ENCODE measurements at places on chromosomes 5 and 9.

DNA sequence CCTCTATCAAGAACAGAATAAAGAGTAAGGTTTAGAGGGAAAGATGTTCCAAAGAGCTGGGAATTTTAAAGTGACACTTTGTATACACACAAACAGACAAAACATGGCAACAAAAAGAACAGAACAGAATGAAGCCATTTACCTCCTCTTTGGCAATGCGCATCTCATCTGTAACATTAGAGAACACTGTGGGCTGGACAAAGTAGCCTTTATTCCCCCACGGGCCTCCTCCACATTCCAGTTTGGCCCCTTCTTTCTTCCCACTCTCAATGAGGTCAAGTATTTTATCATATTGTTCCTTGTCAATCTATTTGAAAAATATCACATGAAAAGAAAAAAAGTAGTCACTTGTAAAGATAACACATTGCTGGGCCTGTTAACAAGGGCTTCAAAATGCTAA, 41.0 kb downstream of the ALDH1A1 start:
- no peak for DNase-seq

- no peak for DNase-seq
Measured at GRCh38 chr5:106698169-106698568, 972.6 kb downstream of the EFNA5 start.

DNA sequence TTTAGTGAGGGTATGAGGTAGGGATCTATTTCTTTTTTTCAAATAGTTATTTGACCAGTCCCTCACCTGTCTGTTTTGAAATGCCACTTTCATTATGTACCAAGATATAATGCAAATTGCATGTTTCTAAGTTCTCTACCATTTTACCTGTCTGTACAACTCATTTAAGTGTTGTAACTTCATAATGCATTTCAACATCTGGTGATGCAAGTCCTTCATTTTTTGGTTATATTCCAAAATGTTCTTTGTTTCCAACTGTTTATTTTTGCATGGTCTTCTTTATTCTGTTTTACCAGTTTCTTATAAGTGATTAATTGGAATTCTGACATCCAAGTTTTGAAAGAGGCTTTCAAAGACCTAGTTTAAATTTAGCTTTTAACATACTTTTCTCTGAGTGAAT, 26.8 kb downstream of the TDRD7 start:
- DNase-seq, result no peak

- no peak for DNase-seq
Measured at GRCh38 chr9:135240871-135241311, 153.4 kb downstream of the OLFM1 start.

DNA sequence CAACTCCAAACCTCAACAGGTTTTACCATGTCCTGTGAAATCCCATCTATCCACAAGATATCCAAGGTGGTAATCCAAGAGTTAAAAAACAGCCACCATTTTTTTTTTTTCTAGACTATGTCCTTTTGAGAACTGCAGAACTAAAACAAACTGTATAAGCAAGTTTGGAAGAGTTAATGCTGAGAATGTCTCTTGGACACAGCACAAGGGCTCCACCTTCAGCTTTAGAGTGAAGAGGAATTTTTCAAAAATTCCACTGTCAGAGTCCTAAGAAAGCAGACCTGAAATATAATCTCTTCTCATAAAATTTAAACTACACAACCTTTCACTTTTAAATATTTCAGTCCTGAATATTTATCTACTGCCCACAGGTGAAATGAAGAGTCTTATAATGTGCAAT, 167.8 kb upstream of the CCNG1 start:
- peak; percentile 33 for DNase-seq

GRCh38 chr5:15850939-15851341, 328.7 kb downstream of the MARCHF11 start:
- DNase-seq, result no peak

- no peak for DNase-seq
Measured at GRCh38 chr9:95383185-95383676, 65.7 kb upstream of the FANCC start.

GRCh38 chr9:12753931-12754330, 20.9 kb upstream of the LURAP1L start:
- no peak for DNase-seq

DNA sequence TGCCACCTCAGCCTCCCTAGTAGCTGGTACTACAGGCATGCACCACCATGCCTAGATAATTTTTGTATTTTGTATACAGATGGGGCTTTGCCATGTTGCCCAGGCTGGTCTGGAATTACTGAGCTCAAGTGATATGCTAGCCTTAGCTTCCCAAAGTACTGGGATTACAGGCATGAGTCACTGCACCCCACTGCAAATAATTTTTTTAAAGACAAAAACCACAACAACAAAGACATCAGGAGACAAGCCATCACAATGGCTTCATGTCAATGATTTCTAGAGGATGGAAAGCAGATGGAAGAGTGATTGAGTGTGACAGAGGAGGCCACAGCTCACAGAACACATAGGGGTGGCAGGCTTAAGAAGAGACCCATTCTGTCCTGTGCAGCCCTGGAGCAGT, 97.9 kb upstream of the PCSK1 start:
- no peak for DNase-seq

GRCh38 chr9:114276908-114277821, 45.7 kb upstream of the ORM1 start:
- DNase-seq, result no peak

- DNase-seq, result peak; percentile 1
Measured at GRCh38 chr5:23730023-23730422, 222.6 kb downstream of the PRDM9 start.

DNA sequence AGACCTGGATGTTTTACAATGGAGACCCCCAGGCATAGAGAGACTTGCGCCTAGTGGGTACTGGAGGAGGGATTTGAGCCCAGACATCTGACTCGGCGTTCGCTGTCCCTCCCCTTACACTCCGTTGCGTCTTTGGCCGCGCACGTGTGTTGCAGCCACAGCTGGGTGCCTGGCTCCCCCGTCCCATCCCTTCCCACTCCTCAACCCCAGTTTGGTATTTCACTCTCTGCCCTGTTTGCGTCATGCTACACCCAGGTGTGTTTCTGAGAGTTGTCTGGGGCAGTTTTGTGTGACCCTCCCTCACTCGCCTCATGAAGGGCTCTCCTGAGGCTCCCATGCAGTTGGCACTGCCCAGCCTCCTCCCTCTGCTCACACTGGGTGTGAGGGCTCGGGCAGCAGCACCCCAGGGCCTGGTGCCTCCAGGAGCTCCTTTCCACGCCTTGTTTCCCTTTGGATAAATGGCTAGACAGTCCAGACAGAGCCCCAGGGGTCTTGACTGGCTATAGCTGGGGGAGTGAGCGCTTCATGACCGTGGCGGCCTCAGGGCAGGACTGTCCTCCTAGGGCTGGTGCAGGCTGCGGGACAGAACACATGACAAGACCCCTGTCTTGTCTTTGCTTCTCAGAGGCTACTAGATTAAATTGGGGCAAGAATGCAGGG, 13.6 kb downstream of the TCF7 start:
- no peak for DNase-seq

GRCh38 chr9:134301387-134302129, 24.7 kb upstream of the RXRA start:
- DNase-seq, result no peak

DNA sequence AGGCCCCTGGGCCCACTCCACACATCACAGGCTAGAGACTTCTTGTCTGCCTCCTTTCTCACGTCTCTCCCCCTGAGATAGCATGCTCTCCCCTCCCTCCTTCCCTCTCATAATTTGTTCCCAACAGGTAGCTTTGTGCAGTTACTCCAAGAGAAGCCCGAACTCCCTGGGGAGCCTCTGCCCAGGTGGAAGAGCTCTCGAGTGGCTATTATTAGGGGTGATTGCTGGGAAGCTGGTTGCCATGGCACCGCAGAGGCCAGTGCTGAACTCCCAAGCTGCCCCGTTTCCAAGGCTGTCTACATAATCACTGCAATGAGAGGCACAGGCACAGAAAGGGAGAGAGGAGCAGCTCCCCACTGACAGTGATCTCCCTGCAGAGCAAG, 104.7 kb upstream of the GPR151 start:
- no peak for DNase-seq

DNA sequence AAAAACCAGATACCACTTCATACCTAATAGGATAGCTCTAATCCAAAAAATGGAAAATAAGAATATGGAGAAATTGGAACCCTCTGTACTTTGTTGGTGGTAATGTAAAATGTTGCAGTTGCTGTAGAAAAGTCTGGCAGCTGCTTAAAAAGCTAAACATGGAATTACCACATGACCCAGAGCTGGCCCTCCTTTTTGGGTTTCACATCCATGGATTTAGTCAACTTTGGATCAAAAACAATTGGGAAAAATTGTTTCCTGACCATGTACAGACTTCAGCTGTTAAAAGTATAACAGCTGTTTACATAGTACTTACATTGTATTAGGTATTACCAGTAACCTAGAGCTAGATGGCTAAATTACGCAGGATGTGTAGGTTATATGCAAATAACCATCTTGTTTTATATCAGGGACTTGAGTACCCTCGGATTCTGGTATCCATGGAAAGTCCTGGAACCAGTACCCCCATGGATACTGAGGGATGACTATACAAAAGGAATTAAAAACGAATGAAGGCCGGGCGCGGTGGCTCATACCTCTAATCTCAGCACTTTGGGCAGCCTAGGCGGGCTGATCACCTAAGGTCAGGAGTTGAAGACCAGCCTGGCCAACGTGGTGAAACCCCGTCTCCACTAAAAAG, 15.8 kb downstream of the DNAJA1 start:
- DNase-seq, result no peak

GRCh38 chr5:111975133-111975532, 218.1 kb upstream of the NREP start:
- DNase-seq, result no peak

GRCh38 chr9:68933434-68934328, 80.2 kb downstream of the PRKACG start:
- peak; percentile 44 for DNase-seq

GRCh38 chr5:160330212-160330611, 17.8 kb upstream of the CCNJL start:
- DNase-seq, result no peak

DNA sequence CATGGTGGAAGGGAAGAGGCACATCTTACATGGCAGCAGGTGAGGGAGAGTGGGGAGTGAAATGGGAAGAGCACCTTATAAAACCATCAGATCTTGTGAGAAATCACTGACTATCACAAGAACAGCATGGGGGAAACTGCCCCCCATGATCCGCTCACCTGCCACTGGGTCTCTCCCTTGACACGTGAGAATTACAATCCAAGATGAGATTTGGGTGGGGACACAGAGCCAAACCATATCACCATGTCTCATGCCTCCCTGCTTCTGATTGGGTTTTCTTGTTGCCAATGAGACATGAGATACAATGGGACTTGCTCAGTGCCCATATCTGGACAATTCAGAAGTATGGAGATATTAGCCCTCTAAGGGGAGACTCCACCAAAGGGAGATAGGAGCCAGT, 97.4 kb downstream of the TARS1 start:
- no peak for DNase-seq

- DNase-seq, result no peak
Measured at GRCh38 chr5:12934722-12935121, 1009.8 kb downstream of the DNAH5 start.

GRCh38 chr9:35952526-35953191, 5.3 kb downstream of the OR2S2 start:
- DNase-seq, result no peak

DNA sequence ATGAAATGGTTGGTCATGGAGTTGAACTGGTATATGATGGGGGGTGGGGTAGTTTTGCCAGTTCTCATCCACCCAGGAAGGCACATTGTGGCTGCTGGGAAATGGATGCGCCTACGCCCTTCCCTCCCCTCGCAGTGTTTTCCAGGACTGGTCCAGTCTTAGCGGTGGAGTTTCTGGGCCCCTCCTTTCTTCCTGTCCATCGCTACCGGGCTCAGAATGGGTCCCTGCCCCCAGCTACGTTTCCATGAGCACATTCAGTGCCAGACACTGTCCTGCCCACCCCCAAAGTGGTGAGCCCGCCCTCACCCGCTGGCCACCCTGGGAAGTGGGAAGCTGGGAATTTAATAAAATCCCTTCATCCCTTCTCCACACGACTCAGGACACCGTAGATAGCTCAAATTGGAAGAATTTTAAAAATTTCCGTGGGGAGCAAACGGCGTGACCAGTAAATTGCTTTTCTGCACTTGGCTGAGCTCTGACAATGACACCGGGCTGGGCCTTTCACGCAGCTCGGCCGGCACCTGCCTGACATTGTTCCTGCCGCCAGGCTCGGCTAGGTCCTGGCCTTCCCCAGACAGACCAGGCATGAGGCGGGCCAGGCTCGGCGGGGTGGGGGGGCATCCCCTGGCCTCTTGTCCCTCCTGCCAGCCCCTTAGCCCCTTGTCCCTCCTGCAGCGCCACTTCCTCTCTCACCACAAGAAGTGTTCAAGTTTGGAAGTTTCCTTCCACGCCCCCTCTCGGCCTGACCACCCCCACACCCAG, 3.6 kb downstream of the FGF18 start:
- DNase-seq, result no peak

DNA sequence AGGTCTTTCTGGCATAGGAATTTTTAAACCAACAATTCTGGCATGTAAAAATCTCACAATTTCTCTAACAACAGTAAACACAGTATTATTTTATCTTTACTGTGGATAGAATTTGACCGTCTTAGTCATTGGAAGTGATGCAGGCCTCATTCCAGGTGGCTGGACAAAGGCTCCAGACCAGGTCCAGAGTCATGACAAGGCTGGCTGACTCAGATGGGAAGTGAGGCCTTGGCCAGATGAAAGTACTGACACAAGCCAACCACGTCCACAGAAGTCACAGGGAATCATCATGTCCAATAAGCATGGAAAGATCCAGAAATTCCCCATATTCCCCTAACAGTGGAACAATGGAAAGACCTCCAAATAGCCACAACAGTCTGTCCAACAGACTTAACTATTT, 12.4 kb downstream of the SPOCK1 start:
- no peak for DNase-seq

GRCh38 chr9:111945216-111945615, 48.6 kb downstream of the UGCG start:
- DNase-seq, result no peak

DNA sequence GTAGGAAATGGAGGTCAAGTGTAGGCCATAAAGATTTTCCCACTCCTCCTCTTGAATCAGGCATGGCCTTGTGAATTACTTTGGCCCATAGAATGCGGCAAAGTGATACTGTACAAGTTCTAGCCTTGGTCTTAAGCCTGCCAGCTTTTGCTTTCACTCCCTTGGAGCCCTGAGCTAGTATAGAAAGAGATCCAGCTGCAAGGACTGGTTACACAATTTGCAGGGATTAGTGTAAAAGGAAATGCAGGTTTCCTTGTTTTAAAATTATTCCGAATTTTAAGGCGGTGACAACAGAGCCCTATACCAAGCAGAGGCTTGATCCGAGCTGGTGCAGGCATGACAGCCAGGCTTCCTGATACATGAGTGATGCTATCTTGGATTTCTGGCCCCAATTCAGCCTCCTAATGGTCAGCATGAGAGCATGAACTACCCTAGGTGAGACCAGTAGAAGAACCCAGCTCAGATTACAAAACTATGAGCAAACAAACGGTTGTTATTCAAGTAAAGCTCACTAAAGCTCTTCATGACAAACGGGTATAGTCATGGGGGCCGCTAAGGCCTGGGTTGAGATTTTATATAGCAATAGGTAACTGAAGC, 257.9 kb downstream of the DOCK8 start:
- no peak for DNase-seq

DNA sequence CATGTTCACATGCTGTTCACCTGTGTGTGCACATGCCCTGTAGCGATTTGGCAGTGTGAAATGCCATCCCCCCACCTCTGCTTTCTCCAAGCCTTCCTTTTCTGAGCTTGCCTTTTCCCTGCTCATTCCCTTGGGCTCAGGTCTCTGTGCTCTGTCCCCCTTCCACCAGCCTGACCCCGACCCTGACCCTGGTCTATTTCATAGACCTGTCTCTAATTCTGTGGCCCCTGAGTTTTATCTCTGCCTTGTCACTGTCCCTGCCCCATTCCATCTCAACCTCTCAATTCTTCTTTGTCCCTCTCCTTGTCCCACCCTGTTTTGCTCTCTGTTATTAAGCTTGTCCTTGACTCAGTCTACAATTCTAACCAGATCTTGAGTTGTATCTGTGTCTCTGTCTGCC, 735 bp downstream of the ARAP3 start:
- no peak for DNase-seq
